Activated T-cell treated with anti-CD3 and anti-CD28 coated beads, Interleukin-2, amount 50 U/mL, for 72 hours (primary cell): ENCODE measurements at places on chromosomes 2 and 18. TPM values are rescaled to one million over a fixed set of nuclear protein-coding genes. Genes with fewer than 3 reads are reported as not detected.

CNTNAP5 gene
- not detected for total RNA-seq

DNA sequence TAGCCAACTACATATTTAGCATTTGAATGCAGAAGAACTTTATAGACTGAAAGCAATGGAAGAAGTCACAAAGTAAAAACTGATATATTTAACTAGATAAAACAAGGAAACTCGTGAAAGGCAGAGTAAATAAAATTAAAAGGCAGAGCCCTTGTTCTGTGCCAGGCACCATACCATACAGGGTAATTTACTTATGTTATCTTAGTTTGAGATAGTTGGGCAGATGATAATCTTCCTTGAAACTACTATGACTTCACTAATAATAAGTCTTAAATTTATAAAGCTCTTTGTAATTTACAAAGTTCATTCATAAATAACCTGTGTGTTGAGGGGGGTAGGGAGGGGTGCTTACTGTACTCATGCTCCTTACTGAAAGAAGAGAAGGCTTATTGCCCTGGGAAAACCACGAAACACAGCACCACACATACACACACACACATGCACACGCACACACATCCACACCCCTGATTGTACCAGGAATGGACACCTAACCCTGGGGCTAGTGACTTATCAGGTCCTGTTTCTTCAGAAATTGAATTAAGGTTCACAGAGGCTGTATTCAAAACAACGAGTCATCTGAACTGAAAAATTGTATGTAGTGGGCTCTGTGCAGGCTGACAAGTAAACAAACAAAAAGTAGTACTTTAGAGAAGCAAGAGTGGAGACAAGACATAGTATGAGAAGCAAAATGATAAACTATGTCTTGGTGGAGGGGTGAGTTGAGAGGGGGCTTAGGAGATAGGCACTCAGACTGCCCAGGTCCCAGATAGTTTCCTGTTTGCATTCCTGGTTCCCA lies 38.1 kb downstream of the AGFG1 start:
- peak overlapping the region; percentile 71 for H3K27ac ChIP-seq
- H3K27me3 ChIP-seq, result no peaks in the 10 kb centered on the region
- H3K4me1 ChIP-seq, result peaks cover 71% of the 10 kb centered on the region
- DNase-seq, result no peak
- no peak overlapping the region for H3K4me3 ChIP-seq

- no peak overlapping the region for H3K27ac ChIP-seq
- no peaks in the 10 kb centered on the region for H3K27me3 ChIP-seq
- no peak for DNase-seq
- H3K4me3 ChIP-seq, result no peak overlapping the region
- no peaks in the 10 kb centered on the region for H3K4me1 ChIP-seq
Observed at GRCh38 chr18:34543945-34544344, 166.2 kb upstream of the DTNA start.

GRCh38 chr18:27030421-27030820 lies 154.7 kb downstream of the CHST9 start:
- no peaks in the 10 kb centered on the region for H3K4me1 ChIP-seq
- H3K27me3 ChIP-seq, result no peaks in the 10 kb centered on the region
- H3K36me3 ChIP-seq, result no peaks in the 10 kb centered on the region
- DNase-seq, result no peak
- no peak overlapping the region for H3K27ac ChIP-seq
- no peak overlapping the region for H3K4me3 ChIP-seq

DNA sequence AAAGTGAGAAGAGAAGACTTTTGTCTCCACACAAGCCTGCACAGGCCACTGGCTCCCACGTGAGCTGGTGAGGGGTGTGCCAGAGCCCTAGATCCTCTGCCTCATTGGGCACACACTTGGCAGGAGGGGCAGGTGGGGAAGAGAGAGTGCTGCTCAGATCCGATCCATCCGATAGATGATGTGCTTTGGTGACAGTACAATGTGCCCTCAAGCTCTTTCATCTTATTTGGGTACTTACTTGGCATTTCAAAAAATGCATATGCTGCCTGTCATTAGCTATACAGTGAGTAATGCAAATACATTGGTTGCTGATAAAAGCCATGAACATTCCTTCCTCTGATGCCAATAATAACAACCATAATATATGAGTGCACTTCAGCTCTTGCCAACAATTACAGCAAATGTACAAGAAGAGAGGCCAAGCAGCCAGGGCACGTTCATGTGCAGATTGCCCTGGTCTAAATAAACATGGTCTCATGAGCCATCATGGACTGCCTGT lies 255.3 kb downstream of the VAPA start:
- H3K4me3 ChIP-seq, result no peak overlapping the region
- H3K4me1 ChIP-seq, result no peaks in the 10 kb centered on the region
- H3K27ac ChIP-seq, result no peak overlapping the region
- no peak for DNase-seq

DNA sequence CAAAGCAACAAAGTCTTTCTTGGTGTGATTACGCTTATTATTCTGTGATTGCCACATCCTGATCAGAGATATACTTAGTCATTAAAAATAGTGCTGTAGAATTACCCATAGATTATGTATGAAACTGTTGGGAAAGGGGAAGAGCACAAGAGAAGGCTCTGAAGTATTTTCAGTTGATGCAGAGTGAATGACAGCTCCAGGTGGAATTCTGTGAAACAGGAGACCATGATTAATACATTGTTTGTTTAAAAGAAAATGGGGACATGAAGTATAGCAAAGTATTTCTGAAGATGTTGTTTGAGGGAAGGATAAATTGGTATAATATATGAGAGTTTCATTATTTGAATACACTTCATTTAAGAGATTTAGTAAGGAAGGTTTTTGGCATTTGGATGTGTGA lies 307.6 kb upstream of the CDH20 start:
- no peak for DNase-seq
- no peak overlapping the region for H3K27ac ChIP-seq
- H3K4me3 ChIP-seq, result no peak overlapping the region
- no peaks in the 10 kb centered on the region for H3K4me1 ChIP-seq
- H3K27me3 ChIP-seq, result no peaks in the 10 kb centered on the region

DNA sequence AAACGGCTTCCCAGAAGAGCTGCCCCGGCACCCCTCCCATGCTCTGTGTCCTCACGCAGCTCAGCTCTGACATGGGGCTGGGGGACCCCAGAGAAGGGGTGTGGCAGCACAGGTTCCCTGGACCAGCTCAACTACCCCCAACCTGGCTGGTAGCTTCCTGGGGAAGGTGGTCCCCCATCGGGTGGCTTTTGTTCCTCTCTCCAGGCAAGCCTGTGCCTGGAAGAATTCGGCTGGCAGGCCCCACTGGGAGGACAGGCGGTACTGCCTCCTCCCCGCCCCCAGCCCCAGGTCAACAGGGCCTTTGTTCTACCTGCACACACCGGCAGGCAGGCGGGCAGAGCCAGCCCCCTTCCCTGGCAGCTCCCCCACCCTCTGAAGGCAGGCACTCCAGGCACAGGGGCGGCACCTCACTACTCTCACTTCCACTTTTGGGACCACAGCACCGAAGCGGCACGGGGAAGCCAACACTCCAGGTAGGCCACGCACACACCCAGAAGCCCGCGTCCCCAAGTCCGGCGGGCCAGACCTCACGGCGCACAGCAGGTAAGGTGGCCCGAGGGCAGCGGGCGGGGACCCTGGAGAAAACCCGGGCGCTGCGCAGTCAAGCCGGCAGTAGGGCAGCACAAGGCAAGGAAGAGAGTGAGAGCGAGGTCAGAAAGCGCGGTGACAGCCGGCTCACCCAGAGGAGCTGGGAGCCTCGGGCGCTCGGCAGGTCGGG lies 1.3 kb downstream of the HS6ST1 start:
- DNase-seq, result peak; percentile 28
- peaks cover 57% of the 10 kb centered on the region for H3K4me1 ChIP-seq
- H3K36me3 ChIP-seq, result no peaks in the 10 kb centered on the region
- peak overlapping the region; percentile 96 for H3K4me3 ChIP-seq
- peaks cover 12% of the 10 kb centered on the region for H3K27me3 ChIP-seq

DNA sequence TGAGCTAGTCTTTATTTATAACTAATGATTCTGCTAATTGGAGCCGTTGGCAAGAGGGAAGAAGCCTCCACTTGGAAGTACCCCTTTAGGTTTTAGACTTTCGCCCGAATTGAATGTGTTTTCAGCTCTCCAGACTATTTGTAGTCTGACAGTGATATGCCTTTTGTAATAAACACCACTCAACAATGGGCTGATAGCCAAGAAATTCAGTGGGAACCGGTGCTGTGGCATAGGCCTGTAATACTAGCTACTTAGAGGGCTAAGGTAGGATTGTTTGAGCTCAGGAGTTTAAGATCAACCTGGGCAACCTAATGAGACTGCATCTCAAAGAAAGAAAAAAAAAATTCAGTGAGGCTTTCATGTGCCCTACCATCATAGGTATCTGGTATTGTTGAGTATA lies 13.6 kb upstream of the ZSCAN30 start:
- no peak overlapping the region for H3K27ac ChIP-seq
- no peak overlapping the region for H3K4me3 ChIP-seq
- H3K4me1 ChIP-seq, result no peaks in the 10 kb centered on the region
- peaks cover 85% of the 10 kb centered on the region for H3K36me3 ChIP-seq
- no peak for DNase-seq
- H3K27me3 ChIP-seq, result no peaks in the 10 kb centered on the region

- H3K27ac ChIP-seq, result no peak overlapping the region
- no peak for DNase-seq
- H3K36me3 ChIP-seq, result peaks cover 6% of the 10 kb centered on the region
- H3K4me3 ChIP-seq, result no peak overlapping the region
- no peaks in the 10 kb centered on the region for H3K4me1 ChIP-seq
Observed at GRCh38 chr2:191351298-191351697, 106.1 kb downstream of the MYO1B start.

DNA sequence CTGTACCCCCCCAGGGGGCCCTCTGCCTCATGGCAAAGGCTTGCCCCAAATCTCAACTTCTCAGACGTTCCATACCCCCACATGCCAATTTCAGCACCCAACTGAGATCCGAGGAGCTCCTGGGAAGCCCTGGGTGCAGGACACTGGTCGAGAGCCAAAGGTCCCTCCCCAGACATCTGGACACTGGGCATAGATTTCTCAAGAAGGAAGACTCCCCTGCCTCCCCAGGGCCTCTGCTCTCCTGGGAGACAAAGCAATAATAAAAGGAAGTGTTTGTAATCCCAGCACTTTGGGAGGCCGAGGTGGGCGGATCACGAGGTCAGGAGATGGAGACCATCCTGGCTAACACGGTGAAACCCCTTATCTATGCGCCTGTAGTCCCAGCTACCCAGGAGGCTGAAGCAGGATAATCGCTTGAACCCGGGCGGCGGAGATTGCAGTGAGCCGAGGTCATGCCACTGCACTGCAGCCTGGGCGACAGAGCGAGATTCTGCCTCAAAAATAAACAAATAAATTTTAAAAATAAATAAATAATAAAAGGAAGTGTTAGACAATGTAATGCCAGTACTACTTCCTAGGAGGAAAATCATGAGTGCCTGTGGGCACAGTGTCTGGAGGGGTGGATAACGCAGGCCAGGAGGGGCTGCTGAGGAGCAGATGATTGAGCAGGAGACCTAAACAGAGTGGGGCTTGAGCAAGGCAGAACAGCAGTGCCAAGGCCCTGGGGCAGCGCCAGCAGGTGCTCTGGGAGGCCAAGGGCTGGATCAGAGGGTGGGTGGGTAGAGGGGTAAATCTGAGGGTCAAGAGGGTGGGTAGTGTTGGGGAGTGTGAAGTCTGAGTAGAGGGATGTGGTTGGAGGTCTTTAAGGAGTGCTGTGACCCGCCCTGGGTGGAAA lies 4.0 kb downstream of the ALPP start:
- no peaks in the 10 kb centered on the region for H3K36me3 ChIP-seq
- H3K27ac ChIP-seq, result peak overlapping the region; percentile 19
- no peaks in the 10 kb centered on the region for H3K4me1 ChIP-seq
- no peak for DNase-seq
- H3K4me3 ChIP-seq, result no peak overlapping the region

DNA sequence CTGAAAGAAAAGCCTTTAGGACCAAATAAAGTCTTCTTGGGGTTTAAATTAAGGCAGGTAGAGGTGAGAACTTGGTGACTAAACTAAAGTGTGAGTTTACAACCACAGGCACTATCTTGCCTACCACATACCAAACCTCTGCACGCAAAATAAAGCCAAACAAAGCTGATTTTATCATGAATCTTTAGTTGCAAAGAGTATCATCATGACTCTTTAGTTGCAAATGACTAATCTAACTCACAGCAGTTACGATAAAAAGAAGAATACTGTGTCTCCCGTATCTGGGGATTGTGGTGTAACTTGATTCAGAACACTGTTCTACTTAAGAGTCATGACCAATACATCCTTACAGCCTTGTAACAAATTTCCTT lies 11.2 kb downstream of the CFAP210 start:
- peaks cover 3% of the 10 kb centered on the region for H3K36me3 ChIP-seq
- peak; percentile 59 for DNase-seq
- peak overlapping the region; percentile 46 for H3K4me3 ChIP-seq
- peaks cover 27% of the 10 kb centered on the region for H3K4me1 ChIP-seq
- peak overlapping the region; percentile 86 for H3K27ac ChIP-seq

DNA sequence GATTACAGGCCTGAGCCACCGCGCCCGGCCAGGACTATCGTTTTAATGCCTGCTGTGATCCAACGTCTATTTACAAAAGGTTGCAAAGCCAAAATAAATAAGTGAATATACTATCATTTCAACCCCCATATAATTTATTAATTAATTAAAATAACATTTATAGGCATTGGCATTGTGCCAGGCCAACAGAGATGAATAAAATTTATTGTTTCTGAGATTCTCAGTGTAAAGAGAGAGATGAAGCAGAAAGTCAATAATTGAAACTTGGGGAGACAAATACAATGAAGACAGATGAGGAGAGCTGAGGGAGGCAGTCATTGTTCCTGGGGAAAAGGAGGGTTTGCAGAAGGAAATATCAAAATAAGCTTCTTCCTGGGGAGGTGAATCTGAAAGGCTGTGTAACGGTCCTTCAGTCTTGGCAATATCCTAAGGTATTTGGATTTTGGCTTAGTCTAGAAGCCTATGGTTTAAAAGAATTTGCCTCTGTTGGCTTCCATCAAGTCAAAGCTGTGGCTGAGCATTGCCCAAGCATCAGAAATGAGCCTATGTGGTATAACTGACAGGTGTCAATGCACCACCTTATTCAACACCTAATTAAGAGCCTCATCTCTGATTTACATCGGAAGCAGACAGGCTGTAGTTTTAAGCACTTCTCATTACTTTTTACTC lies 31.5 kb downstream of the KCNE4 start:
- peaks cover 7% of the 10 kb centered on the region for H3K27me3 ChIP-seq
- no peaks in the 10 kb centered on the region for H3K36me3 ChIP-seq
- no peak for DNase-seq
- no peaks in the 10 kb centered on the region for H3K4me1 ChIP-seq
- no peak overlapping the region for H3K27ac ChIP-seq

ERBB4 gene
- not detected for total RNA-seq

POMC gene
- 12.5 TPM for total RNA-seq

GRCh38 chr2:19138264-19138825 lies 220.1 kb downstream of the OSR1 start:
- no peaks in the 10 kb centered on the region for H3K4me1 ChIP-seq
- H3K36me3 ChIP-seq, result no peaks in the 10 kb centered on the region
- no peak overlapping the region for H3K4me3 ChIP-seq
- H3K27me3 ChIP-seq, result no peaks in the 10 kb centered on the region
- no peak overlapping the region for H3K27ac ChIP-seq

GRCh38 chr2:113720167-113720566 lies 36.3 kb downstream of the SLC35F5 start:
- no peak overlapping the region for H3K4me3 ChIP-seq
- no peak overlapping the region for H3K27ac ChIP-seq
- H3K27me3 ChIP-seq, result no peaks in the 10 kb centered on the region
- no peaks in the 10 kb centered on the region for H3K4me1 ChIP-seq
